ENCODE measurements at places on chromosomes 4 and X. TPM values are rescaled to one million over a fixed set of nuclear protein-coding genes. Genes with fewer than 3 reads are reported as not detected.

DNA sequence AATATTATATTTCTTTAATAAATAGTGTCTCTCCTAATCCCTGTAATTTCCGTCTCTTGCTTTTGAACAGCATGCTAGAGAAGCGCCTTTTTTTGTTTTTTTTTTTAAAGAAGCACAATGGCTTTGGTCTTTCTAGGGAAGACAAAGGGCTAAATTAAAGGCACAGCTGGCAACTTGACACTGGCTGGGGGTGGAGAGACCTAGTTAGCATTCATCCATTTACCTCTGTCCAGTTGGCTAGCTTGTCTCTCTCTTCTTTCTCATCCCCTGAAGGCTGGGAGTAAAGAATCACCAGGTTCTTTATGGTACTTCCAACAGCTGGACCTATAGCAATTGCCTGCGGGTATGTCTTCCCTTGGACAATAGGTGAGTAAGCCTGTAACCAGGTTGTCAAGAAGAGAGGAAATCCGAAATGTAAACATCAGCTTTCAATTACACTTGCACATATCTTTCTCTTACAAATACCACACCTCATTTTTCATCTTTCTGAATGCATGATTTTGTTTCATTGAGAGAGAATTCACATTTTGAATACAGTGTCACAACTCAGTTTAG lies 178.4 kb upstream of the GPR101 start:
- H3K4me3 ChIP-seq = no peak overlapping the region
- no peak overlapping the region for H3K27ac ChIP-seq
- H3K4me1 ChIP-seq = no peaks in the 10 kb centered on the region
- DNase-seq = no peak
- no peaks in the 10 kb centered on the region for H3K27me3 ChIP-seq

The FRAS1 gene
- 5.1 TPM for total RNA-seq

DNA sequence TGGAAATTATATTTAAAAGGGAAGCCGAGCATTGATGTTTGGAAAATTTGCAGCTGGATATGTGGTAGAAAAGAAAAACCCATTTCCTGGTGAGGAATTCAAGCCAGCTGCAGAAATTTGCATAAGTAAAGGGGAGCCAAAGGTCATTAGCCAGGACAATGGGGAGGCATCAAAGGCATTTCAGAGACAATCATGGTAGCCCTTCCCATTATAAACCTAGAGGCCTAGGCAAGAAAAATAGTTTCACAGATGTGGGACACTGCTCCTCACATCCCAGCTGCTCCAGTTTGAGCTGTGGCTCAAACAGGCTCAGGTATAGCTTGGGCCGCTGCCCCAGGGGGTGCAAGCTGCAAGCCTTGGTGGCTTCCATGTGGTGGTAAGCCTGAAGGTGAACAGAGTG lies 35.8 kb downstream of the NAP1L3 start:
- H3K4me3 ChIP-seq = no peak overlapping the region
- H3K4me1 ChIP-seq = no peaks in the 10 kb centered on the region

The AKAP4 gene
- not detected for total RNA-seq

DNA sequence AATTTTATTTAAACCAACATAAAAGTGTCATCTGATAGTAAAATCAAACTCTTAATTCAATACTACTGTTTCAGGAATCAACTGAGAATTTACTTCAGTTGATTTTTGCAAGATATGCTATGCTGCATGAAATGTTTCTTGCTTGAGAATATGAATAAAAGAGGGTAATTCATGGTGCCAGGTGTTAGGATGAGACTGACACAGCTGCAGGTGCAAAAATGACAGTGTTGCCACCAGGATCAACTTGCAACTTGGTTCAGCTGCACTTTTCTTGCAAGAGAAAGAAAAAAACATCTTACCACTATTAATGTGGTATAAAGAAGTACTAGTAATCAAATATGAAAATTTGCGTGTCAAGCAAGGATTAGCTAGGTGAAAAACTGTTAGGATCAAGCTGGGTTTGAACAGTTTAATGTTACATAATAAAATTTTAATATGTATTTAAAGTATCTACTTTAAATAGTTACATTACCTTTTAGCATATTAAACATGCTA lies 49.7 kb downstream of the CHIC2 start:
- H3K27me3 ChIP-seq = no peaks in the 10 kb centered on the region
- H3K4me1 ChIP-seq = no peaks in the 10 kb centered on the region
- no peak for DNase-seq
- peaks cover 12% of the 10 kb centered on the region for H3K36me3 ChIP-seq
- H3K27ac ChIP-seq = no peak overlapping the region
- no peak overlapping the region for H3K4me3 ChIP-seq

DNA sequence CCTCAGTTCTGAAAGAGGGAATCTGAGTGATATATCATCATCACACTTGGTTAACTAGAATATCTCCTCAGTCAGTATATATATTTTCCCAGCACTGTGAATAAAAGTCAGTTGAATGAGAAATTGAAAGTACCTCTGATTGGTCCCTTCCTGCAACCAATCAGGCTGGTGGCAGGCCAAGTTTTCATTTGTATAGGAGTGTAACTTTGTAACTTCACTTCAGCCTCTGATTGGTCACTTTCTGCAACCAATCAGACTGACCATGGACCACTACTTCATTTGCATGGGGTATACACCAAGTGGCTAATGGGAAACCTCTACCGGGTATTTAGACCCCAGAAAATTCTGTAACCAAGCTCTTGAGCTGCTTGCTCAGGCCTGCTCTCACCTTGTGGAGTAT lies 2.0 kb upstream of the PGK1 start:
- H3K27me3 ChIP-seq = no peaks in the 10 kb centered on the region
- H3K4me1 ChIP-seq = peaks cover 11% of the 10 kb centered on the region
- H3K4me3 ChIP-seq = no peak overlapping the region
- H3K27ac ChIP-seq = no peak overlapping the region

DNA sequence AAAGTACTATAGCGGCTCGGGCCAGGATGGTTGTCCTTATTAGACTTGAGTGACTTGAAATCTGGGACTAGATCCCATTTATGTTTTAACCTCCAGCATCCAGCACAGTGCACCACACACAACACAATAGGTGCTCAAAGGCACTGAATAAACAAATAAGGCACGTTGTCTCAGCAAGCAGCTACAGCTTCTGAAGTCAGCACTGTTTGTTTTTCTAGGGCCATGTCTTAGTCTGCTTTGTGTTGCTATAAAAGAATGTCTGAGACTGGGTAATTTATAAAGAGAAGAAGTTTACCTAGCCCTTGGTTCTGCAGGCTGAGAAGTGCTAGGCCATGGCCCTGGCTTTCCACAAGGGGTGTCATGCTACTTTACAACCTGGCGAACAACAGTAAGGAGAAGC lies 102.1 kb upstream of the LNX1 start:
- no peak for DNase-seq
- no peaks in the 10 kb centered on the region for H3K36me3 ChIP-seq
- H3K27ac ChIP-seq = no peak overlapping the region
- no peak overlapping the region for H3K4me3 ChIP-seq

The HADH gene
- 9.0 TPM for total RNA-seq

The CORIN gene
- total RNA-seq = 0.88 TPM

The TMEM47 gene
- 85.7 TPM for total RNA-seq

DNA sequence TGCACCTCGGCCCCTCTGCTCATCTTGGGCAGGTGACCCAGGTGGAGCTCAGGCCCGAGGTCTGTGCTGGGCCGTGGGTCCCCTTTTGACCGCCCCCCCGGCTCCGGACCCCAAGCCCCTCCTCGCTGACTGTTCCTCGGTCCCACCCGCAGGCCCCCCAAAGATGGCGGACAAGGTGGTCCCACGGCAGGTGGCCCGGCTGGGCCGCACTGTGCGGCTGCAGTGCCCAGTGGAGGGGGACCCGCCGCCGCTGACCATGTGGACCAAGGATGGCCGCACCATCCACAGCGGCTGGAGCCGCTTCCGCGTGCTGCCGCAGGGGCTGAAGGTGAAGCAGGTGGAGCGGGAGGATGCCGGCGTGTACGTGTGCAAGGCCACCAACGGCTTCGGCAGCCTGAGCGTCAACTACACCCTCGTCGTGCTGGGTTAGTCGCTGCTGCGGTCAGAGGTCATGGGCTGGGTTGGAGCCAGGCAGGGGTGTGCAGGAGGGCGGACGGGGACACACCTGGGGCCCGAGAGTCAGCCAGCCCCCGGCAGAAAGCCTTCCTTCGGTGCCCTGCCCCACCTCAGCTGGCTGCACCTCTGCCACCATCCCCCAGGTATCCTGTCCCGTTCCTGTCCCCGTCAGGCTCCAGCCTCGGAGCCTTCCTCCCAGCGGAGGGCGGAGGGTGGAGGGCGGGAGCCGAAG lies 10.8 kb downstream of the FGFRL1 start:
- no peaks in the 10 kb centered on the region for H3K4me1 ChIP-seq
- H3K4me3 ChIP-seq = no peak overlapping the region
- no peak overlapping the region for H3K27ac ChIP-seq
- no peak for DNase-seq
- no peaks in the 10 kb centered on the region for H3K27me3 ChIP-seq
- H3K36me3 ChIP-seq = peaks cover 8% of the 10 kb centered on the region

- peak; percentile 92 for DNase-seq
- H3K4me1 ChIP-seq = peaks cover 29% of the 10 kb centered on the region
- H3K4me3 ChIP-seq = peak overlapping the region; percentile 76
- H3K36me3 ChIP-seq = no peaks in the 10 kb centered on the region
Measured at GRCh38 chr4:3041192-3042142, 32.9 kb downstream of the HTT-AS start.

- no peak overlapping the region for H3K4me3 ChIP-seq
- no peak overlapping the region for H3K27ac ChIP-seq
- H3K36me3 ChIP-seq = no peaks in the 10 kb centered on the region
- H3K4me1 ChIP-seq = no peaks in the 10 kb centered on the region
Measured at GRCh38 chr4:92163348-92163747, 140.4 kb upstream of the GRID2 start.

The PAGE5 gene
- total RNA-seq = not detected

GRCh38 chr4:82042042-82042441 lies 331.7 kb downstream of the HNRNPD start:
- no peaks in the 10 kb centered on the region for H3K4me1 ChIP-seq
- peaks cover 2% of the 10 kb centered on the region for H3K27me3 ChIP-seq
- H3K36me3 ChIP-seq = no peaks in the 10 kb centered on the region
- DNase-seq = no peak
- H3K27ac ChIP-seq = no peak overlapping the region

DNA sequence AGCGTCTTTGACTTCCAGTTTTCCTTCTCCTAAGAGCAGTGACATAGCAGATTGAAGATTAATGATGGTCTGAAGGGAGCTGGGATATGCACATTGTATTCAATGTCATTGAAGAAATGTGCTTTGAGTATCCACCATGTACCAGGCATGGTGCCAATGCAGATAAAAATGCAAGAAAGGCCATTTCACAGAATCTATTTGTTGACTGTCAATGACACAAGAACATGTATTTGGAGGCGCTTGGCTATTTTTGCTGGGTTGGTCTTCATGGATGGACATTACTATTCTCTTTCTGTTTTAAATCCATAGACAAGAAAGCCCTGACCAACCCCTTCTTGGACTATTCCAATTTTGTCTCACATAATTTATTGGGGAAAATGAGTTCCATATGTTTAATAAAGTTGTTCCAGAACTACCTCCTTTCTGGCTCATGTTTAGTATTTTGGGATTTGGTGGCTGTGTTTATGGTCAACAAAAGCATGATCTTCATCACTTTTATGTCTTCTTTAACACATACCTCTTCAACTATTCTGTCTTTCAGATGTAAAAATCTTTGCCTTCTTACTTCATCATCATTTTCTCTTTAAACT lies 174.5 kb downstream of the CPE start:
- H3K27ac ChIP-seq = no peak overlapping the region
- no peaks in the 10 kb centered on the region for H3K4me1 ChIP-seq
- H3K36me3 ChIP-seq = no peaks in the 10 kb centered on the region
- H3K4me3 ChIP-seq = no peak overlapping the region
- DNase-seq = no peak

DNA sequence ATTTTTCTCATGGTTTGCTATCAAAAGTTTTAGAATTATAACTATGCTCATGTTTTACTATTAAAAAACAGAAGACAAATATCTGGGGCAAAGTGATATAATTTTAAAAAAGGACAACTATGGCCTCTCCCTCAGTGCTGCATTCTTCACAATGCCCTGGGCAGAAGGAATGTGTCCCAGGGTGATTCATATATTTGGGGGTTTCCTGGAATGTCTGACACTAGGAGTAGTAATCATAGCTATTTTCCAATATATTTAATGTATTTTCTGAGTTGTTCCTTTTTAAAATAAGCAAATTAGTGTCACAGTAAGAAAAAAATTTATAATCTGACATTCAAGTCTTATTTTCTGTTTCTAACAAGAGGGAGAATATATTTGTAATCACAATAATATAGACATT lies 281.7 kb downstream of the UNC5C start:
- H3K27me3 ChIP-seq = no peaks in the 10 kb centered on the region
- H3K4me1 ChIP-seq = peaks cover 13% of the 10 kb centered on the region
- DNase-seq = peak; percentile 86
- no peaks in the 10 kb centered on the region for H3K36me3 ChIP-seq

DNA sequence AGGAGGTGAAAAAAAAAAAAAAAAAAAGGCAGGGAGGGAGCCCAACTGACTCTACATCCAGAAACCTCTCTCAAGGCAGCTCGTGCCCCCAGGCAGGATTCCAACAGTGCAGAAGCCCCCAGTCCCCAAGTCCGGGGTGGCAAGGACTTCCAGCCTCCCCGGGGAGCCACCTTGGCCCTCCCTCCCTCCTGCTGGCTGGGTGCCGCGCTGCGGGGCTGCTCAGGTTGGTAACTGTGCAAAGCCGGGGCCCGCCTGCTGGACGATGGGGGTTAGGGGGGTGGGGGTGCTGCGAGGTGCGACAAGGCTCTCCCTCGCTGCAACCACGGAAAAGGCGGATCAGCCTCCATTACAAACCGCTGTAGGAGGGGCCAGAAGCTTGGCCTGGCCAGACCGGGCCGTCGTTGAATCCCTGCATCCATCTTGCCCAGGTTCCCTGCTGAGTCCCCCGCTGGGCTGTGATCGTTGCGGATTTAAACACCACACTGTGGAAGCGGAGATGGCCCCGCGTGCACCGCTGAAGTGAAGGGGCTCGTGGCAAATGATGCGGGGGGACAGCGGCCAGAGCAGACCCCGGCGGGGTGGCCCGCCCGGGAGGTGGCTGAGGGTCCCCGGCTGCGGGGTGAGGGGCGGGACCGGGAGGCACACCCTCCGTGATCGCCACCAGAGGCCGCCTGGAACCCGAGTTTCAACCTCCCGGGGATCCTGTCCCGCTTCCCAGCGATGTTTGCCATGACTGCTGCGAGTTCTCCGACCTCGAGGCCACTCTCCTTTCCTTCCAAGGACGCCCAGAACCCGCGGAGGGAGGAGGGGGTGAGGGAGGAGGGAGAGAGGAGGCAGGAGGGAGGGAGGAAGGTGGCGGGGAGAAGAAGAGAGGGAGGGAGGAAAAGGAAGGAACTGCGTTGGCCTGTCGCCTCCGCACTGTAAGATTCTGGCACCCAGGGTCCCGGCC lies 58.0 kb upstream of the DDX3X start:
- H3K27me3 ChIP-seq = no peaks in the 10 kb centered on the region
- H3K36me3 ChIP-seq = no peaks in the 10 kb centered on the region
- DNase-seq = peak; percentile 95

DNA sequence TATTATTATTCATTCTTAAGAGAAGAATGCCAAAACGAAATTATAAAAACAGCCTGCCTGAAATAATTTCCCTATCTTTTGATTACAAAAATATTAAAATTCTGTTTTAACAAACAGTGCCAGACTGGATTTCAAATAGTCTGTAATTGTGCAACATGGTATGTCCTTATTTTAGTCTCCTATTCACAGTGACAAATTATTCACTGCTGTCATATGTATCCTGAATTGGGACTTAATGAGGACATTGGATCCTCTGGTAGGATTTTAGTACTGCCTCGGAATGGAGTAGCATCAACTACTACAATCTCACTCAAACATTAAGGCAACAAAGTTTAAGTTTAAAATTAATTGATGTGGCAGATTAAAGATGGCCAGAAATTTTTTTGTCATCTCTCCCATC lies 97.6 kb downstream of the CASK start:
- H3K4me3 ChIP-seq = no peak overlapping the region
- H3K27ac ChIP-seq = no peak overlapping the region
- H3K36me3 ChIP-seq = no peaks in the 10 kb centered on the region
- no peaks in the 10 kb centered on the region for H3K27me3 ChIP-seq

The CT83 gene
- total RNA-seq = not detected

The GATB gene
- 14.7 TPM for total RNA-seq

Measured in osteoblast (primary cell).